ENCODE measurements at places on chromosomes 13 and 19.

DNA sequence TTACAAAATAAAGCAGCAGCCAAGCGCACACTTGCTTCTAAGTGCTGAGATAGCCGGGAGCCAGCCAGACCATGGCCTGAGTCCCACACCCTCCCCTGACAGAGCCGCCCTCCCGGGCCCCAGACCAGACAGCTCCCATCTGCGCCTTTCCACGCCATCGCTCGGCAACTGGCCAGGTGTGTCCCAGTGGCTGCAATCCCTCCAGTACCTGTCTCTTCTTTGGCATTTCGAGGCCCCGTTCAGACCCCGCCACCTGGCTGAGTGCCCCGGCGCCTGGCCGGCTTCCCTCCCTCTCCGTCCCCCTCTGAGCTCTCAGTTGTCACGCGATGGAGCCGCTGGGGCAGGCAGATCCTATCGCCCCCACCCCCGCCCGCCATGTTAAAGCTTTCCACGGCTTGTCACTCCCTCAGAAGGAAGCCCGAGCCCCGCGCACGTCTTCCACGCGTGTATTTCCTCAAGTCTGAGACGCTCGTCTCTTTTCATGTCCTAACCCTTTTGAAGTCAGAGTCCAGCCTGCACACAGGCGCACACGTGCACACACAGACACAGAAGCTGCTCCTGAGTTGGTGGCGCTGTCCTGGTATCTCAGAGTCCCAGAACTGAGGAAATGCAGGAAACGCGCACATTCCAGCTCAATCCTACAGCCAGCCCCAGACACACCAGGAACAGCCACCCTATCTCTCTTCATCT, 7.9 kb downstream of the MLLT1 start:
- no peak for DNase-seq

DNA sequence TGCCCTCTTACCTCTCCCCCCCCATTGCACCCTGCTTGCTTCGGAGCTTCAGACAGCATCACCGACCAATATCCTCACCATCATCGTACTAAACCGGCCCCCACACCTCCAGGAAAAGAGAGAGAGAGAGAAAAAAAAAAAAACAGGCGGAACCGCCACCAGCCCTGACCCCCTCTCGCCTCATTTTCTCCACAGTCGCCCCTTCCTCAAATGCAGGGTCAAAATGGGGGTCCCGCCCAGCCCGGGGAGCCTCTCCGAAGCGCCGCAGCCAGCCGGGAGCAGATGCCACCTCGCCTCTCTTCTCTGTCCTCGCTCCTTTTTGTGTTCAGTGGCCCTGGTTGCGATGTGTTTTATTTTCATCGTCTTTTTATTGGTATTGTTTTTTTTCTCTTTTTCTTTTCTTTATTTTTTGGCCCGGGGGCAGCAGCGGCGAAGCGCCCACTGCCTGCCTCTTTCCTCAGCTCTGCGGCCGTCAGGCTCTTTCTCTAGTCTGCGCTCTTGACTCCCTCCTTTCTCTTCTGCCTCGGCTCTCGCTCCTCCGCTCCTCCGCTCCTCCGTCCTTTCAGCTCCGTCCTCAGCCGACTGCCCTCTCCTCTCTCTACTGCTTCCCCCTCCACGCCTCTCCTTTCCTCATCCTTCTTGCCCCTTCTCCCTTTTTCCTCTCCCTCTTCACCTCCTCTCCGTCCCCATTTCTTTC, 41.4 kb downstream of the DEDD2 start:
- DNase-seq: no peak

- DNase-seq: no peak
These were observed 10.6 kb downstream of the PIAS4 start for GRCh38 chr19:4018140-4018613.

- no peak for DNase-seq
These were observed 340.7 kb downstream of the MTUS2 start for GRCh38 chr13:29160862-29161261.

GRCh38 chr19:3547301-3547731, 8.3 kb downstream of the TEKTIP1 start:
- no peak for DNase-seq

DNA sequence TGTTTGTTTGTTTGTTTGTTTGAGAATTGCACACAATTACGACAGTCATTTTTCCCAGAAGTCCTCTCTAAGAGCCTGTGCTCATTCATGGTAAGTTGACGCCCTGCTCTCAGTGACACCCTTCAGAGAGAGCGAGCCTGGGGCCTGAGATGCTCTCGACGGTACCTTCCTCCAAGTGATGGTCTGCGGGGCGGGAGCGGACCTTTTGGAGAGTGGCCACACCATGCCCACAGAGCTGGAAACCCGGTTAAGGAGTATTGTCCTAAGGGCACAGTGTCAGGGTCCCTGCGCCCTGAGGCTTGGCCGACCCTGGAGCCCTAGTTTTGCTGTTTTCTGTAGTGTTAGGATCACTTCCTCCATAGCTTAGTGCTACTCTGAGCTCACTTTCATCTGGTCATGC, 3.6 kb downstream of the POP4 start:
- no peak for DNase-seq

GRCh38 chr19:52941941-52942385, 18.7 kb upstream of the ZNF888 start:
- no peak for DNase-seq

GRCh38 chr19:34325981-34326787, 38.8 kb upstream of the GPI start:
- DNase-seq: no peak

DNA sequence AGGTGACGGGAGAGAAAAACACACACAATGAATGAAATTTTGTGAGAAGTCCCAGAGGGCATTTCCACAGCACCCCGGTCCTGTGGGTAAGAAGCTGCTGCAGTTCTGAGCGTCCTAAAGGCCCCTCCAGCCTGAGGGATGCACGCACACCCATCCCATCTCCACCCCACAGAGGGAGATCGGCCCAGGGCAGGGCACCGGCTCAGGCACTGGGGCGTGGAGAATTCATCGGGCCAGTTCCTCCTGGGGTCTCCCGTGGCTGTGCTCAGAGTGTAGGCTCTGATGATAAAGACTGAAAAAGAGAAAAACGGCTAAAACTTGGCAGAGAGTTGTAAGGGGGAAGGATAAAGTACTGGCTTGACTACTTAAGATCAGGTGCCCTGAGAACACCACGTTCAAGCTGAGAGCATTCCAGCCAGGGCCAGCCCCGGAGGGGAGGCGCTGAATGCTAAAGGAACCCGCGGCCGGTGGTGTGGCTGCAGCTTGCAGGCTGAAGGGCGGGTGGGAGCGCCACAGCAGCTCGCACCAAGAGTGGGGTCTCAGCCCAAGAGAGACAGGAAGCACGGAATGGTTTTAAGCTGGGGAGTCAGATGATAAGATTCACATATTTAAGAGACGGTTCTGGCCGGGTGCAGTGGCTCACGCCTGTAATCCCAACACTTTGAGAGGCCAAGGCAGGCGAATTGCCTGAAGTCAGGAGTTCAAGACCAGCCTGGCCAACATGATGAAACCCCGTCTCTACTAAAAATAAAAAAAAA, 121.9 kb upstream of the SPACA7 start:
- no peak for DNase-seq

DNA sequence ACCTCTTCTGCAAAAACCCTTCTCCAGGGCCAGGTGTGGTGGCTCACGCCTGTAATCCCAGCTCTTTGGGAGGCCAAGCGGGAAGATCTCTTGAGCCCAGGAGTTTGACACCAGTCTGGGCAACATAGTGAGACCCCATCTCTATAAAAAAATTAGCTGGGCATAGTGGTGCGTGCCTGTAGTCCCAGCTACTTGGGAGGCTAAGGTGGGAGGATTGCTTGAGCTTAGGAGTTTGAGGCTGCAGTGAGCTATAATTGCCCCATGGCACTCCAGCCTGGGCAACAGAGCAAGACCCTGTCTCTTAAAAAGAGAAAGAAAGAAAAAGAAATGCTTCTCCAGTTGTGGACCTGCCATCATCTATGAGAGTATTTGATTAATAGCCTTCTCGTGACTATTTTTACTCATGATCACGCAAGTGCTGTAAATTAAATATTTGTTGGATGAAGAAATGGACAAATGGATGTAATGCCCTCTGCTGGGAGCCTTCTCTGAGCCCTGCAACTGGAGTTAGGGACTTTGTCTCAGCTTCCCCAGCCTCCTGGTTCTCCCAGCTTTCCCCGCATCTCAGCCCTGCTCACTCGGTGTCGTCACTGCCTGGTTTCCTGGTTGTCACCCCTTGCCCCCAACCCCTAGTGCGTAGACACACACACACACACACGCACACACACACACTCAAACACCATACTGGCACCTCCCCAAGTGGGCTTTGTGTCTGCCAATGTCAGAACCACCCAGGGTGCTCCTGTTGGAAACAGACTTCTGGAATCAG, 12.2 kb downstream of the WIZ start:
- DNase-seq: no peak

GRCh38 chr19:7565332-7565731, 29.8 kb downstream of the PNPLA6 start:
- DNase-seq: no peak

DNA sequence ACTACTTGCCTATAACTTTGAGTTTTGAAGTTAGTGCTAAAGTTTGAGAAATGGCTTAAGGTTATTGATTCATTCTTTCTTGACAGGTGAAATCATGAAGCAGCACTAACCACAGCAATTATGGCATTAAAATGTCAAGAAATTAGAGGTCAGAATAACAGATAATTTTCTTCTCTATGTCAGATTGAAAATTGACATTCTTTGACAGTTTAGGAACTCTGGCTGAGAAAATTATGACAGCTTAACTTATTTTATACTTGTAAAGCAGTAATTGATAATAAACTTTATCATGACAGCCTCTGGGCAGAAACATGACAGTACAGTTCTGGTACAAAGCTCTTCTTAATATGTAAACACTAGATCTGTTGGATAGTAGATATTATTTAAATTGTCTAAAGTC, 155.2 kb upstream of the MAB21L1 start:
- no peak for DNase-seq

GRCh38 chr13:46232281-46232680, 20.6 kb downstream of the LRRC63 start:
- no peak for DNase-seq

GRCh38 chr13:42354241-42355091, 82.5 kb downstream of the AKAP11 start:
- DNase-seq: no peak

- DNase-seq: peak; percentile 32
These were observed 394.3 kb downstream of the FOXO1 start for GRCh38 chr13:40271931-40272775.

- DNase-seq: no peak
These were observed 481.9 kb downstream of the GPC6 start for GRCh38 chr13:93708308-93709075.

All from stimulated activated CD8-positive, alpha-beta memory T cell treated with anti-CD3 and anti-CD28 coated beads, Interleukin-4, amount 100 ng/mL, for 4 hours (primary cell).